Activated T-cell treated with anti-CD3 and anti-CD28 coated beads, Interleukin-2, amount 50 U/mL, for 4 hours (primary cell): ENCODE measurements at places on chromosomes 4 and X. TPM values are rescaled to one million over a fixed set of nuclear protein-coding genes. Genes with fewer than 3 reads are reported as not detected.

- DNase-seq: no peak
Measured at GRCh38 chrX:74446876-74447275, 25.6 kb downstream of the SLC16A2 start.

DNA sequence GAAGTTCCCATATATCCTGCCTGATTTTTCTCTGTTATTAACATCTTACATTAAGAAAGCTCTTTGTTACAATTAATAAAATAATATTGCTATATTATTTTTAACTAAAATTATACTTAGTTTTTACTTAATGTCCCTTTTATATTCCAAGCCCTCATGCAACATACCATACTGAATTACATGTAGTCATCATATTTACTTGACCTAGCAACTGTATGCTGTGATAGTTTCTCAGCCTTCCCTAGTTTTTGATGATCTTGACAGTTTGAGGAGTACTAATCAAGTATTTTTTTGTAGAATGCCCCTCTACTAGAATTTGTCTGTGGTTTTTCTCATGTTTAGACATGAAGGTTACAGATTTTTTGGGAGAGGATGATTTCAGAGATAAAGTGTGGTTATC is 1503.8 kb upstream of the PABPC4L start:
- no peak for DNase-seq

SLITRK4 gene
- total RNA-seq: not detected

GRCh38 chrX:16457239-16457638 is 192.7 kb upstream of the S100G start:
- no peak for DNase-seq

DNA sequence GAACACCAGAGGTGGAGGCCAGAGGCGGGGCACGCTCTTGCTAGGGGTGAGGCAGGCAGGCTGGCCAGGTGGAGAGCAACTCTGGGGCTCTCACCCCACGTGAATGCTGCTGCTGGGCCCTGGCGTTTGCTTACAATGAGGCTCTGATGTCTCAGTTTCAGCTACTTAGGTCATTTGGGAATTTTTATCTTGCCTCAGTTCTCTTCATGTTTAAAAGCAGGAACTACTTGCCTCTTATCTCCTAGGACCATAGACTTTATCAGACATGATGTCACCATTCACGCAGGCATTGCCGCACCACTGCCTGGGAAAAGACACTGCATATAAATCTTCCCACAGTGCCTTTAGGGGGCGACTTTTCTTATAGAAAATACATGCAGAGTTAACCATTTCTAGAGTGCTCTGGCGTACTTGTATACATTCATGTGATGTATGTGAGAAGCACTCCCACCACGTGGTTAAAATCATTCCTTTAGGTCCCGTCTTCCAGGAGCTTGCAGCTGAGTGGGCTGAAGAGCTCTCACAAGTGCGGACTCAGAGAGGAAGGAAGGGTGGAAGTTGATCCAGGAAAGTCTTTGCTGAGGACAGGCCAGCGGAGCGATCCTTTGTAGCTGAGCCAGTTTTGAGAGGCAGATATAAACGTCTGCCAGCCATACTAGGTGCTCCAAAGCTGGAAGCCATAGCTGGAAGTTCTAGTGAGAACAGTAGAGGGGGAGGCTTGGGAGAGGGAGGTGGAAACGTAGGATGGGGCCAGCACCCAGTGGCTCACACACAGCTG is 84.3 kb upstream of the CLDN34 start:
- no peak for DNase-seq

- no peak for DNase-seq
Measured at GRCh38 chr4:95214408-95214807, 334.4 kb downstream of the UNC5C start.

GRCh38 chrX:28379103-28379502 is 208.1 kb upstream of the IL1RAPL1 start:
- DNase-seq: no peak

GRCh38 chrX:15233416-15234015 is 36.4 kb downstream of the ASB9 start:
- DNase-seq: no peak
